ENCODE measurements at places on chromosomes 3 and 15.

DNA sequence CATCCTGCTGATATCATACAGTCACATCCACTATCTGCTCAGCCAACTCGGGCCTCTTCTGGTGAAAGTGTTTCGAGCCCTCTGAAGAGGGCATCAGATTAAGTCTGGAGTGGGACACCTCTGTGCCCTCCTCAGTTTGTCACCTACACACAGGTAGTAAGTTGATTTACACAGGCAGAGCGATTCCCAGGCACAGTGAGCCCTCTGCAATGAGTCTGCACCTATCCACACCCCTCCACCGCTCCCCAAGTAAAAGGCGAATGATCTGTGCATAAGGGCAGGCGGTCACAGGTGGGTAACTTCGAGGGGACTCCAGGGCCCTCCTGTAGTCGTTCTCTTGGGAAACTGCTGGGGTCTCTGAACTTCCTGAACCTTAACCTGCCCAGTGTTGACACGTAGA is 152.0 kb downstream of the ATP10A start:
- no peak for DNase-seq

DNA sequence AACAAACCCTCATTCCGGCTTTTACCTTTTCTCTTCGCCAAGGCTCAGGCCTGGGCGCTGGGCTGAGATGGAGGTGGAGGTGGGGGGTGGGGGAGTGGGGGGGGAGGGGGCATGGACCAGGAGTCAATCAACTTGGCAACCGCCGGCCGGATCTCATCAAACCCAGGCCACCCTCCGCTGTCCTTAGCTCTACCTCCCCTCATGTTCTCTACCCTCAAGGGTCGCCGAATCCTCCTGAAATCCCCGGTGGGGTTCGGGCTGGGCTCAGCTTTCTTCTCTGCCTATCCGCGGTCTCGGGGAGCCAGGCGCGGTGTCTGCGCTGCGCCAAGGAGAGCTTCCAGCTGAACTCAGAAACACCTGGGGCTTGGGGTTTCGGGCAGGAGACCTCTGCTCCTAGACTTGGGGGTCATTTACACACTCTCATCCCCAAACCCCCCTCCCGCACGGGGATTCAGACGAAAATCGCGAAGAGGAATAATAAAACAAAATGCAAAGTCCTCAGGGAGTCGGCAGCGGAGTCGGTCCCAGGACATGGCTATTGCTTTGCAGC is 2.5 kb downstream of the ONECUT1 start:
- DNase-seq: no peak

DNA sequence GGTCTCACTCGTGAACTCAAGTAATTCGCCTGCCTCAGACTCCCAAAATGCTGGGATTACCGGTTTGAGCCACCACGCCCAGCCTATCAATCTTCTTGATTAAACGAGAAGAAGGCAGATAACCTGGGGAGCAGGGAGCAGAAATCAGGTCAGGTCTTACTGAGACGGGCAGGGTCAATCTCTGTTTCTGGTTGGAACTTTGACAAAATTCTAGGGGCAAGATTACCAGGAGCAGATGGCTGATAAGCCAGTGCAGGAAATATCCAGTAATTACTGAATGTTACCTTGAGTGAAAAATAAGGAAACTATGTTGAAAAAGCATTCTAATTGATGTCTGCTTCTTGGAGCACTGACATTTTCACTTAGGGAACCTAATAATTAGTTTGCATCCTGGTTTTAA is 24.4 kb upstream of the GOLM2 start:
- no peak for DNase-seq

GRCh38 chr3:110027446-110028080 is 690.2 kb upstream of the DPPA4 start:
- DNase-seq: no peak

DNA sequence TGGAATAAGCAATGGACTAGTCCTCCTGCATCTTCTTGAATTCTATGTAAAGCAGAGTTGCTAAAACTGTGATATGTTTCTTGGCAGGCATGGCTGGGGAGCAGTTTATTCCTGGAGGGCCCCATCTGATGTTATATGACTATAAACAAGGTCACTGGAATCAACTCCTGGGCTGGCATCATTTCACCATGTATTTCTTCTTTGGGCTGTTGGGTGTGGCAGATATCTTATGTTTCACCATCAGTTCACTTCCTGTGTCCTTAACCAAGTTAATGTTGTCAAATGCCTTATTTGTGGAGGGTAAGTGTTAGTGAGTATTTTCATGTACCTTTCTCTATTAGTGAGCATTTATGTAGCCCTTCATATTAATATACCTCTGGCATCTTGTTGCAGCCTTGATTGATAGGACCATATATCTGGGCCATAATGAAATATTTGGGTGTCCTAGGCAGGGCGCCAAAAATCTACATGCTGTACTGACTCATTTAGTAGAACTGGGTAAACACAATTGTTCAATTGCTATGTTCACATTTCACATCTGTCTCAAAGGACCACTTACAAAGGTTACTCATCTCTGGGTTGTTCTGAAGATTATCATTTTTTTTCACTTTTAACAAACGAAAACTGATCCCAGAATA is 52.6 kb upstream of the ADGRG7 start:
- no peak for DNase-seq

GRCh38 chr3:58728723-58729122 is 62.1 kb upstream of the FAM3D start:
- DNase-seq: no peak

- DNase-seq: no peak
These were observed 51.2 kb downstream of the PFN2 start for GRCh38 chr3:149919509-149919908.

- no peak for DNase-seq
These were observed 115.5 kb upstream of the C2CD4B start for GRCh38 chr15:62280625-62281024.

DNA sequence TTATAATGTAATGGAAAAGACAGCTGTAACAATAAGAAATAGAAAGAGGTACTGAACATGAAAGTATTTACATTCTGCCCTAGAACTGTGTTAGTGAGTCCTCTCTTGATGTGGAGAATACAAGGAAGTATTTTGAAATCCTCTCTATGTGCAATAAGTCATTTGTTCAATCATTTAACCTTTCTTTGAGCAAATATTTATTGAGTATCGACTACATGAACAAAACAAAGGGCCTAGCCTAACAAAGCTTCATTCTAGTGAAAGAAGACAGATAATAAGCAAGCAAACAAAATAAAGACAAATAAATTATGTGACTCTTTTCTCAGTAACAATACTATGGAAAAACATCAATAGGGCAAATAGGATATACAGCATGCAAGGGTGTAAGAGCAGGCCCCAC is 354.9 kb upstream of the ATP11B start:
- DNase-seq: no peak

DNA sequence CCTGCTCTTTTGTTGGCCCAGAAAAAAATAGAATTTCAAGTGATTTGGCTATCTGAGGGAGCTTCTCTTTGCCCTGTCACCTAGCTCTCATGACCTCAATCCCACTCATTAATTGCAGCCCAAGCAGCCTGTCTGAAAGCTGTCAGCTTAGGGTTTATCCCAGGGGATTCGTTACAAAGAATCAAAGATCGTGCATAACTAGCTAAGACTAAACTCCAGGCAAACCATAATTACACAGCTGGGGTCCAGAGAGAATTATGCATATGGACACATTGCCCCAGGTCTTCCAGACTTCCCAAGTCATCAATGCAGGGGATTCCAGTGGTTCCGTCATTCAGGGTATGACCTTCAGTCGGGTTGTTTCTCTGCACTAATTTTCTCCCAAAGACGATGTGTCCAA is 91.6 kb upstream of the CBLB start:
- no peak for DNase-seq

DNA sequence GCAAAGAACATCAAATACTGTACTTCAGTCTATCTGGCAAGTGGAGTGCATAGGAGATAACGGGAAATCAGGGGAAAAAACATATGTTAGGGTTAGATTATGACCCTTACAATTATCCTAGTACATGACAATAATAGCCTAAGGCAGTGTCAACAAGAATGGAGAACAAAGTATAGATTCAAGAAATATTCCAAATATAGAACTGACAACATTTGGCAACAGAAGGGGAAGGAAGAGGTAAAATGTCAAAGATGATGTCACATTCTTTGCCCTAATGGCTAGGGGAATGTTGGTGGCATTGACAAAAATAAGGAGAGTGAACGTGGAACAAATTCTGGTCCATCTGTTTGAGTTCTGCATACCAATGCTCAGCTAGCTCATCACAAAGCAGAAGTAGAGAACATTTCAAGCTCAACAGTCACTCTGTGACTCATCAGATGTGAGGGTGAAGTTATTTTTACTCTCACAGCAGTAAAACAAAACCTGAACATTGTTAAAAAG is 15.5 kb upstream of the ATP8B4 start:
- no peak for DNase-seq

GRCh38 chr15:74642348-74642733 is 26.7 kb downstream of the CLK3 start:
- peak; percentile 64 for DNase-seq
